ENCODE measurements at places on chromosomes 7 and 10. TPM values are rescaled to one million over a fixed set of nuclear protein-coding genes. Genes with fewer than 3 reads are reported as not detected.

GRCh38 chr10:4131407-4132215, 346.6 kb upstream of the KLF6 start:
- DNase-seq = no peak

GRCh38 chr7:116166156-116166555, 44.2 kb upstream of the TES start:
- DNase-seq = no peak

- no peak for DNase-seq
Measured at GRCh38 chr7:150357771-150358427, 10.7 kb upstream of the REPIN1 start.

DNA sequence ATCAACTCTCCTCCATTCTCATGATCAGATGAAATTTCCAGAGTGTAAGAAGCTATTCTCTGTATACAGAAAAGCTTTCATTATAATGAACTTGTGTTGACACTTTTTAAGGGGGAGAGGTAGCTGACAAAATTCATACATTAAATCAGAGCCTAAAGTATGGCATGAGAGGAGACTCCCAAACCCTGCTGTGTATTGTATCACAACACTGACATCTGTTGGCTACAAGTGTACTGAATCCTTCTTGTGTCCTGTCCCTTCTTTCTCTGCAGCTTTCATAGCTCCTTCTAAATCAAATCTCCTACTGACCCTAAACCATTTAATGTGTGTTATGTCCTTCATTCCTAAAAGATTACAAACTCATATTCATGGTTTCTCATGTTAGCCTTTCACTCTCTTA, 70.9 kb downstream of the GCC1 start:
- no peak for DNase-seq

DNA sequence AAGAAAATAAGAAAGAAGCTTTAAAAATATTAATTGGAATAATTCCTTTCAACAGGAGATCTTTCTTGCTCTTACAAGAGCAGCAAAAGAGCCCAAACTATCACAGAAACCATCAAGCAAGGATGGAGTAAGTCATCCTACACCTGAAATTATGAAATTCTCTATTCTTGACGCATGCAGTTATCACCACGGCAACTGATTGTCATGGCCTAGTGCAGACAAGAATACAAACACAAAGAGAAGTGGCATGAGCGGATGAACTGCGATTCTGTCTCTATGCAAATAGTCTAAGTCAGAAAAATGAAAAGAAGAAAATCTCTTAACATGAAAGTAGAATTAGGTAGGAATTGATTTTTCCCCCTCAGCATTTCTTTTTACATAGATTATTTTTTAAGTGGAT, 54.8 kb upstream of the SLC35B4 start:
- no peak for DNase-seq

Gene EBF3
- 1.8 TPM for total RNA-seq

GRCh38 chr7:30713392-30713791, 31.1 kb upstream of the CRHR2 start:
- no peak for DNase-seq

DNA sequence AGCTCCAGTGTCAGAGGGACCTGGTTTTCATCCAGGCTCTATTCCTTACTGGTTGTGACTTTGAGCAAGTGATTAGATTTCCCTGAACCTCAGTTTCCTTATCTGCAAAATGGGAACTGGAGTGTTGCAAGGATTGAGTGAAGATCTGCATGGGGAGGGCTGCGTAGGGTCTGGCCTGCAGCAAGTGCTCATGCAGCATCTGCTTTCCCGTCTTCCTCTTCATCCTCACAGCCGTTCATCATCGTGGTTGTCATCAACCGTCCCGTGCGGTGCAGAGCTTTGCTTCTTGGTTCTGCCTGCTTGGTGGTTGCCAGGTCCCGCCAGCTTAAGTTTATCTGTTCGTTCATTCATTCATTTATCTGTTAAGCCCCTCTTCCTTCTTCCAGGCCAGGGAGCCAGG, 135.0 kb downstream of the GRK5 start:
- no peak for DNase-seq
